Lower leg skin (tissue), 4 donors: ENCODE measurements at places on chromosomes 6 and 20.

DNA sequence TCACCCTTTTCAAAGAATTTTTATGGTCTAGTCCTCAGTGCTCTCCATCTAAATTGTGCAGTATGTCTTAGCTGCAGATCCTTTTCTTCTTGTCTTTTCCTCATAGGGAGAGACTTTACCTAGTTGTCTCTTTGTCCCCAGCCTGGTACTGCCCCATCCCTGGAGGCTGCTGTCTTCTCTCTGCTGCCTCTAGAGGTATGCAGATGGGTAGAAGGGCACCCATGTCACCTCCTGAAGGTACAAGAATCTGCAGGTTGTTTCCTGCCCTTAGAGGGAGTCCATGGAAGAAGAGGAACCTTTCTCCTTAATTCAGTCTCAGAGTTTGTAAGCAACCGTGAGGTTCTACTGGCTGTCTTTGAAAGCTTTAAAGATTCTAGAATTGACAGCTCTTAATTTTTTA is 39.1 kb downstream of the MCM8 start:
- DNase-seq = no peak

GRCh38 chr20:41204304-41205265 is 67.2 kb downstream of the PLCG1 start:
- no peak for DNase-seq

DNA sequence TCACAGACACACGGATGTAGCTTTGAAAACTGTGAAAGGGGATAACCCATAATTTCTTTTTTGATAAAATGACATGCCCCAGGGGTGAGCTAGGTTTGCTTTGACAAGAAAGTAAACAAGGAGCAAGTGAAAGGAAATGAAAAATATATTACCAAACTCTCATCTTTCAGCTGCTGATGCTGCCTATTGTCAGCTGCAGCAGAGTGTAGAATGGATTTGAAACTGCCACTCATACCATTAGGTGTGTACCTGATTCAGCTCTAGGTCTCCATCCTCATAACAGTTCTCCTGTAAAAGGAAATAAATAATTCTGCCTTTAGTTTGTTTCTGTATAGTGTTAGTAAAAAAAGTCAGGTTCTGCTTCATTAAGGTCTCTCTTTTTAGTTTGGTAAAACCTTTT is 415.1 kb upstream of the MARCKS start:
- DNase-seq = no peak

GRCh38 chr6:155591741-155592140 is 136.1 kb upstream of the NOX3 start:
- DNase-seq = no peak

- no peak for DNase-seq
These were observed 25.3 kb upstream of the BEND3 start for GRCh38 chr6:107140581-107140980.

GRCh38 chr6:137165375-137166246 is 7.8 kb downstream of the IL22RA2 start:
- no peak for DNase-seq

- no peak for DNase-seq
These were observed 30.6 kb downstream of the SHLD1 start for GRCh38 chr20:5780846-5781217.

DNA sequence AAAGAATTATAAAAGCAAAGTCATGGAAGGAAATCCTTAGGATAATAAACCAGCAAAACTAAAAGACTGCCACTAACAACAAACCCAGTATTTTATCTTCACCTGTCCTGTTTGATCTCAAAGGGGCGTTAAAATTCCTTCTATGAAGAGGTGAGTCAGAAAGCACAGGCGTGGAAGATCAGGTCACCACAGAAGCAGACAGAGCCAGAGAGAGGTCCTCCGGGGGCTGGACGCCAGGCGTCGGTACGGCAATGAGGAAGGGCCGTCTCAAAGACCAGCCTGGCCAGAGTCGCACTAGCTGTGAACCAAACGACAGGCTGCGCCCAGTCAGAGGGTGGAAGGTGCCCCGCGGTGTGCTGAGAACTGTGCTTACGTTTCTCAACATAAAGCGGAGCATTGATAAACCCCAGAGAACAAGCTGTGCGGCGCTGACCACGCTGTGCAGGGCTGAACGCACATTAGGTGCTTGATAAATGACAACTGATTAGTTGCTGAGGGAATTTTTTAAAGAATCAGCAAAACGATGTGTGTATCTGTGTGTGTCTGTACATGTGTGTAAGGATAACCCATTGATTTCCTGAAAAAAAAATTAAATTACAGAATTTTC is 85.6 kb downstream of the RNASET2 start:
- DNase-seq = no peak

- no peak for DNase-seq
These were observed 1076.4 kb downstream of the HACE1 start for GRCh38 chr6:103783329-103783728.

GRCh38 chr6:131673184-131673583 is 28.0 kb downstream of the OR2A4 start:
- DNase-seq = no peak

DNA sequence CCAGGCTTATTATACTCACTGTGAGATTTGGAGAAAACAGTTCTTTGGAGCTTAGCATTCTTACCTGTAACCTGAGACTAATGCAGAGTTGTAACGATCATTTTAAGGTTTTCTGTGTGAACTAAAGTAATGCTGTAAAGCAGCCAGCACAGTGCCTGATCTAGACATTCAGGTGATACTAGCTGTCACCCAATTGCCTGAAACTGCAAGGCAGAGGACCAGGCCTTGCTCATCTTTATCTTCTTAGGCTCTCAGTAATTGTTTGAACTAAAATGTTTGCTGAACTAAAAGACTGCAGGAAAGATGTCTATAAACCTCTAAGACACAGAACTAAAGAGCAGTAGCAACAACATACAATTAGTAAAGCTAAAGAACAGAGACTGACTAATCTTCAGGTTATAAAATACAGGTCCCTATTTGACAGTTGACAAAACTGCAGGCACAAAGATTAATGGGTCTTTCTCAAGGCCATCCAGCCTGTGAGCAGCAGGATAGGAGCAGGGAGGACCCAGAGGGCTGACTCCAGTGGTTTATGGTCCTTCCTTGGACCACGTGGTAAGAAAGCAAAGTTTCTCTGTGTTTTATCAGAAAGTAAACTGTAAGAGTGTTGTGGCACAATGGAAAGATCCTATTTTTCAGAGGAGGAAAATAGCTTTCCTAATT is 31.4 kb downstream of the SMLR1 start:
- DNase-seq = no peak

GRCh38 chr20:50510706-50511542 is 741 bp downstream of the PTPN1 start:
- DNase-seq = no peak

DNA sequence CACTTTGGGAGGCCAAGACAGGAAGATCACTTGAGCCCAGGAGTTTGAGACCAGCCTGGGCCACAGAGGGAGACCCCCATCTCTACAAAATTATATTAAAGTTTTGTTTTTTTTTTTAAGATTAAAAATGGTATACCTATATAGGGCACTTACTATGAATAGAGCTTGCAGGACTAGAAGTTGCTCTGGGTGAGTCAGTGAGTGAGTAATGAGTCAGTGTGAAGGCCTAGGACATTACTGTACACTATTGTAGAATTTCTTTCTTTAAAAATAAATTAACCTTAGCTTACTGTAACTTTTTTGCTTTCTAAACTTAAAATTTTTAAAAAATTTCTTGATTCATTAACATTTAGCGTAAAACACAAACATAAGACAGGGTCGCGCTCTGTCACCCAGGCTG is 29.7 kb downstream of the STK35 start:
- no peak for DNase-seq

DNA sequence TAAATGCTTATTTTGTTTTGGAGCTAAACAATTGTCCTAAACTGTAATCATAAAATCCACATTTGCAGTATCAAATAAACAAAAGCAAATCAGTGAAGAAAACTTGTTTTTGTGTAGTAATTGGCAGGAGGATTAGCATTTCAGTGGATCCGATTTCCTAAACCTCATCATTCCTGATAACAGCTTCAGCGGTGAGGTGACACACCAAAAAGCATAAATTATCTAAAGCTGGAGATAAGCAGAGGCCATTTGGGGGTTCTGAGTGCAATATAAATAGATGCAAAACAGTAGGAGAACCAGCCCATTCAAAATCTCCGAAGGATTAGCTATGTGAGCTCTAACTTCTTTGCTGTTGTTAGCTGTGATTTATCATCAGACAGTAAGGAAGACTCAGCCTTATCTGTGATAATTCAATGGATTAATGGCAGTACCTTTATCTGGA is 235.8 kb downstream of the EPHA7 start:
- DNase-seq = no peak

DNA sequence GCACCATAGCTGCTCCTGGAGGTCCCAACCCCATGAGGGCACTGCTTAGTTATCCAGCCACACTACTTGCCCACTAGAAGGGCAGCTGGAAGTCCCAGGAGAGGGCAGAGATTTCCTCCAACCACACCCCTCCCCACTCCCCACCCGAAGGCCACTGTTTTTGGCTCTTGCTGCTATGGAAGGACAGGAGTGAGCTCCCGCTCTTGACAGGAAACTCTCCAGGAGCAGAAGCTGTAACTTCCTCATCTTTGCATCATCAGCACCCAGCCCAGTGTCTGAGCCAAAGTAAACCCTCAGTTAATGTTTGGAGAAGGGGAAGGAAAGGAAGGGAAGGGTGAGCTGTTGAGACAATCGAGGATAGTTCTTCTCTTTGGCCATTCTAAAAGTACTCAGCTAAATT is 120.7 kb downstream of the MTFR2 start:
- DNase-seq = no peak

GRCh38 chr20:60262967-60263603 is 304.9 kb downstream of the CDH26 start:
- no peak for DNase-seq

DNA sequence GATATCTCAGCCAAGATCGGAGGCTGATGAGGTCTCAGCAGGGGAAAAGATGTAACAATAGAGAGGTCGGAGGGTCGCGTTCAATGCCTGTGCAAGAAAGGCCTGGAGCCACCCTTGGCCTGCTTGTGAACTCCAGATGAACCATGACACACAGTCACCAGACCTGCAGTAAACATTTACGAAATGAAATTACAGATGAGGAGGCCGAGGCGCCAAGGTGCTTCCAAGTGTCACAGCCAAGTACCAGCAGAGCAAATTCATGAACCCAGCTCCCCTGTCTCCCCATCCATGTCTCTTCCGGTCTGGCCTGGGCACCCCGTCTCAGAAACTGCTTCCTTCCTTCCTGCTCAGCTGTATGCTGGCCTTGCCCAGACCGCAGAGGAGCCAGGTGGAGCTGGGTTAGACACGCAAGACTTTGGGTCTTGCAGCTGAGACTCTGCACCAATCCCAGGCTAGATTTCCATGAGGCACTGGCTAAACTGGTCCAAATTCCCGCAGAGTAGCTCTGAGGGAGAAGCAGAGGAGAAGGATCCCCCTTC is 48.1 kb downstream of the CHMP4B start:
- DNase-seq = no peak

- no peak for DNase-seq
These were observed 238.5 kb downstream of the TBX18 start for GRCh38 chr6:84525907-84526306.

GRCh38 chr6:5248302-5249098 is 12.2 kb downstream of the LYRM4 start:
- no peak for DNase-seq

GRCh38 chr6:139240161-139241010 is 51.4 kb downstream of the TXLNB start:
- no peak for DNase-seq

DNA sequence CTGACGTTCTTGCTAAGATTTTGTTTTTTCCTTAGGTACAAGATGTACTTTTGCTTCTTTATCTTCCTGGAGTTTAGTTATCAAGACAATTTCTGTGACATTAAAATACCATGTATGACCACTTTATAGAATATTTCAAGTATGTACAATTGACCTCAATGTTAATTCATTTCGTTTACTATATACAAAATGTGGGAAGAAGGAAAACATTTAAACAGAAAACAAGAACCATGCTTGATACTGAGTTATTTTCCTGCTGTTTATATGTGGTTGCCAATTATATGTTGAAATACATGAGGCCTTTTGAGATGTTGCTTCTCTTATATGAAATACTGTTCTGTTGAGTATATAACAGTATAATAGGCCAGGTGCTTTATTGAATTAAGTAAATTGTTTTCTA is 184.3 kb downstream of the JARID2 start:
- no peak for DNase-seq

- no peak for DNase-seq
These were observed 44.8 kb upstream of the CTNNBL1 start for GRCh38 chr20:37649017-37649416.

- no peak for DNase-seq
These were observed 170.9 kb downstream of the HIVEP2 start for GRCh38 chr6:142773859-142774648.

- no peak for DNase-seq
These were observed 57.1 kb upstream of the AFDN start for GRCh38 chr6:167769408-167770190.

DNA sequence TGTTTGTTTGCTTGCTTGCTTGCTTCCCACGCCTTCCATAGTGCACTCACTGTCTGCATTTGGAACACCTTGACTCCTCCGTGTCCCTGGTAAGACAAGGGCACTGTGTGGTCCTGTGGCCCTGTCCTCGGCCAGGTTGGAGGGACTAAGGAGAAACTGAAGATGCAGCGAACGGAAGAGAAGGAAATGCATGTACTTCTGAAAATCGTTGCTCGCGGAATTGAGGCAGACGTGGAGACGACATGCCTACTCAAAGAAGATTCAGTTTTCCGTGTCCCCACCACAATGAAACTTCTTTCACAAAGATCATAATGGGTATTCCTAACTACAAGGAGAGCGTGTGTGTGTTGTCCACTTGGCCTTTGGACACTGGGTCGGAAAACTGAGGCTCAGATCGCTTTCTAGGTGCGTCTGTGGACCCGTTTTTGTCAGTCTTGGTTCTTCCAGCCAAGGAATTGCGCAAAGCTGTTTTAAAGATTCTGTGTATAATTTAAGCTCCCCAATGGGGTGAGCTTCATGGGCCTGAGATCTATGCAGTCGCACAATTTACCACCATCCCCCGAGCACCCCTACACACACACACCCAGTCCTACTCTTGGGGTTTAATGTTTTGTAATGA is 120.4 kb upstream of the ZNF184 start:
- DNase-seq = no peak

DNA sequence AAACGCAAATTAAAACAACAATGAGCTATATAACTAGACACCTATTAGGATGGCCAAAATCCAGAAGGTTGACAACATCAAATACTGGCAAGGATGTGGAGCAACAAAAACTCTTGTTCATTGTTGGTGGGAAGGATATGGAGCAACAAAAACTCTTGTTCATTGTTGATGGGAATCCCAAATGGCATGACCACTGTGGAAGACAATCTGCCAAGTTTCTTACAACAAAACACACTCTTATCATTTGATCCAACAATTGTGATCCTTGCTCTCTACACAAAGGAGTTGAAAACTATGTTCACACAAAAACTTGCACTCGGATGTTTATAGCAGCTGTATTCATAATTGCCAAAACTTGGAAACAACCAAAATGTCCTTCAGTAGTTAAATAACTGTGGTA is 61.8 kb upstream of the LAMA2 start:
- no peak for DNase-seq

DNA sequence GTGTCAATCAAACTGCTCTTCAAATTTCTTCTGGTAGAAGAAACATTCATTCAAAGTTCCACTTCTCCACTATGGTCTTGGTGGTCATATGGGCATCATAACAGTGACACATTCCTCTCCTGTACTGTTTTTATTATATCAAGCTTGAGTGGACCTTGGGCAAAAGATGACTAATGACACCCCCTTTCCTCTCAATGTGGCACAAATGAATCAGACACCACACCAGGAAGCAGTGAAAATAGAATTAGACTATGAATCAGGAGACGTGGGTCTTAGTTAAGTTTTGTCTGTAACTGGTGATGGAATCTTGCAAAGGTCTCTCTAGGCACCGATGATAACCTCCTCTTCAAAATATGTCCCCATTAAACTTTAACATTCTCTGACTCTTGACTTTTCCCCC is 9.0 kb upstream of the NRSN1 start:
- DNase-seq = no peak
